ENCODE measurements at places on chromosomes 16 and 17.
A peak's percentile ranks its signal among the peaks of the same experiment; 100 is the strongest.

DNA sequence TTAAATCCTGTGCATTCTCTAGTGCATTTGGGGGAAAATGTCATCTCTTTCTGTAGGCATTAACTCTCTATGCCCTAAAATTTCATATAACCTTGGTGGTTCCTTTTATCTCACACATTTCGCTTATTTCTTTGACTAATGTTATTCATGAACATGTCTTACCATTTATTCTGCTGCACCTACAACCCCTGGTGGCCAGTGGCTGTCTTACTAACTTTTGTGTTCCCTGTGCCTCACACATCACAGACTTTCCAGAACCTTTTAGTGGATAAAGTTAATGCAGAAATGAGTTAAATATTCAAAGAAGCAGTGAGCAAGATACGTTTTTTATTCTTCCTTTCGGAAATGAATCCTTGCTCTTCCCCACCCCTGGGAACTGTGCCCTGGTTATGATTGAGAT, 111.9 kb downstream of the CDH13 start:
- DNase-seq = no peak

DNA sequence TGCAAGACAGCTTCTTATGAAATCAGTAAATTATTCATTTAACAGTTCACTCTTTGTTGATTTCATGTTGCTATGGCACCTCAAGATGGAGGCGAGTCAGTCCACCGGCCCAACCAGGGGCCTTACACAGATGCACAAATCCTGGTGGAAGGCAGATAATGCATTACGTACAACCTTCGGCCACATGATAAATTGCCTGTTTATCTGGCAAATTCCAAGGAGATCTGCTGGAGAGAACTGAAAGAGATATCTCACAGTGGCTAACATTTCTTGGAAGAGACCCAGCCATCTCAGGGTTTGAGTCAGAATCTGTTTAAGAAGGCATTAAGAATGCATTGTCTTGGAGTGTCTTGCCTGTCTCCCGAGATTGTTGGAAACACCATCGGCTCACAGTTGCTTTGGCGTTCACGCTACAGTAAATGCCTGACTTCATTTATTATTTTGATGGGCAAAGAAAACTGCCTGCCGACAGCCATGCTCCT, 225.6 kb downstream of the MSI2 start:
- no peak for DNase-seq

DNA sequence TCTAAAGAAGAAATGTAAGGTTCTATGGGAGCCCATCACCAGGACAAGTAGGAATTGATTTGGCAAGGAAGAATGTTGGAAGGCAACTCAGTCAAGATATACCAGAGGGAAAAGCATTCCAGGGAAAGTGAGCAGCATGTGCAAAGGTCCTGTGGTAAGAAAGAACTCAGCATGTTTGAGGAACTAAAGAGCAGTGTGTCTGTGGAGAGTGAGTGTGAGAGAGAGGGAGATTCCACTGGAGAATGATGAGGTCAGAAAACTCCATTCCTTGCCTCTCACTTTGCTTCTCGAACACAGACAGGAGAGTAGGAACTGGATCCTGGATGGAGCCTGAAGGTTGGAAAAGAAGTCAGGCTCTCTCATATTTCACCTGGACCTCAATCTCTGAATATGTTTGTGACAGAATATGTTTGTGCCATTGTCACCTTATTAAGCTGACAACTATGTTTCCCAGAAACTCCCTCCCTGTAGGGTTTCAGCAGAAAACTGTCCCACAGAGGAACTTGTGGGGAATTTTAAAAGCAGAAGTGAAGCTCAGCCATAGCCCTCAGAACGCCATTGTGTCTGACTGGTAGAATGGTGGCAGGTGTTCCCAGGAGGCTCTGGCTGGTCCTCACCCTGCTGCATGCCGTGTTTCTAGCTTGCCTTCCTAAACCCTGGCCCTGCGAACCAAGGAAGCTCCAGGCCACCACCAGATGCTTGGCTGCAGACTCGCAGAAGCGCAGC, 382.4 kb upstream of the XYLT1 start:
- DNase-seq = no peak

DNA sequence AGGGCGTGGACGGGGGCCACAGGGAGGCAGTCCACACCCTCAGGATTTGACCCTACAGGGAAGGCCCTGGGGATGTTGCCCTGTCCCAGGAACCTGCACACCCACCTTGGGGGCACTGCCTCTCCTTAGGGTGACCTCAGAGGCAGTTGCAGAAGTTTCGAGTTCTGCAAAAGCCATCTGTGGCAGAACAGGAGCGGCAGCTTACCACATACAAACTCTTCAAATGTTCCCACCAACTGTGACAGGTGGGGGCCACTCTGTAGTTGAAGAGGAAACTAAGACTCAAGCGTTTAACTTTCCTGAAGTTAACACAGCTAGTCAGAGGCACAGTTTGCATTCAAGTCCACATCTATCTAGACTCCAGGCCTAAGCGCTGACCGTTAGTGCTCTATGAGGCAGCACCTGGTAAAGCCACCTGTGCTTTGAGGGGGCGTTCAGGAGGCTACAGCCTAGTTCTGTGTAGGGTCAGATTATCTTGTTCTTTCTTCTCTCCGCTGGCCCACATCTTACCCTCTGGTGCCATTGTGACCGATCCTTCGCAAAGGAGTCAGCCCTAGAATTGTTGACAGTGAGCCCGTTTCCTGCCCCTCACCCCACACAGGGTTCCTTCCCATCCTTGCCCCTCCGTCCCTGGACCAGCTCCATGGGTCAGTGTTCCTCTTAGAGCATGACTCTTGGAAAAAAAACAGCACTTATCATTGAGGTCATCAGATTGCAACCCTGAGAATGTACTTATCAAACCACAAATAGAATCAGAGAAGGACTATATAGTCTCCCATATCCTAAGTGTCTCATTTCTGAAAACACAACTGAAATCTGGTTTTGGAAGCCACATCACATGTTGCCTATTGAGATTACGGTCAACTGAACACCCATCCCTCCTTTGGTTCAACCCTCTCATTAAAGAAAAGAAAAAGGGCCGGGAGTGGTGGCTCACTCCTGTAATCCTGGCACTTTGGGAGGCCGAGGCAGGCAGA, 45.4 kb downstream of the CDH1 start:
- peak; percentile 21 for DNase-seq

Measured in GM12892 (cell line).